ENCODE measurements at places on chromosomes 3 and 15. TPM values are rescaled to one million over a fixed set of nuclear protein-coding genes. Genes with fewer than 3 reads are reported as not detected.

The AHSG gene
- not detected for total RNA-seq

The MED12L gene
- total RNA-seq, result 1.5 TPM

The SLC2A2 gene
- total RNA-seq, result not detected

The ANKUB1 gene
- total RNA-seq, result not detected

The GP5 gene
- total RNA-seq, result 0.39 TPM

The CADPS gene
- 2.4 TPM for total RNA-seq

The PIGZ gene
- total RNA-seq, result 1.8 TPM

The GUCA1C gene
- total RNA-seq, result not detected

The CHRNA5 gene
- total RNA-seq, result 0.39 TPM

The GOLGA6B gene
- total RNA-seq, result 0.10 TPM

The SCN11A gene
- total RNA-seq, result 1.9 TPM

All from skin of body (tissue), 3 donors.